ENCODE measurements at places on chromosomes 3 and 15. TPM values are rescaled to one million over a fixed set of nuclear protein-coding genes. Genes with fewer than 3 reads are reported as not detected.

CD86 gene
- 0.52 TPM for total RNA-seq

- DNase-seq: peak; percentile 20
Measured at GRCh38 chr15:95929232-95929846, 401.2 kb upstream of the NR2F2 start.

DNA sequence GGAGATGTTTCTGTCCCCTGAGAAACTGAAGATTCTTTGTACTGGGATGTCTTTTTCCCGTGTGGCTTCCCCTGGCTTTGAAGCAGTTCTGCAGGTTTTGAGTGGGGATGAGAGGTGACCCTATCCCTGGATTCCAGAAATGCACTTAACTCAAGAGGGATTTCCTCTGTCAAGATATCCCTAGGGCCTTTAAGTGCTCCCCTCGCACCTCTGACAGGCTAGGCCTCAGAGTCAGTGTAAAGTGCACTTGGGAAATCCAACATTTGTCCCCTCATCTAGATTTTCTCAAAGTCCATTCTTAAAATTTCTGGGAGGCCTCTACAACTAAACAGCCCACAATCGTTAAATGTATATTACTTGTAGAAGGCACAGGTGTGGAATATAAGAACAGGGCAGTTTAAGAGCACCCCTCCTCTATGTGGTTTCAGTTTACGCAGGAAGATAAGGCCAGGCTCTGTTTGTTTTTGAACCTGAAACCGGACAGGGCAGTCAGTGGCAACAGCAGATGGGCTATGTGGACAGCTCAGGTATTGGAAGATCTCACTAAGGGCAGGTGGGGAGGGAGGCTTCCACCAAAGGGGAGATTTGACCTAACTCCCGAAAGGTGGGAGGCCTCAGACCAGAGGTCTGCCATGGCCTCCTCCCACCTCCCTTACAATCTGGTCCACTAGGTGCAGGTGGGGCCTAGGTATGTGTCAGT is 4.8 kb downstream of the C3orf52 start:
- DNase-seq: no peak

- no peak for DNase-seq
Measured at GRCh38 chr3:32373844-32374243, 17.8 kb upstream of the CMTM7 start.

DNA sequence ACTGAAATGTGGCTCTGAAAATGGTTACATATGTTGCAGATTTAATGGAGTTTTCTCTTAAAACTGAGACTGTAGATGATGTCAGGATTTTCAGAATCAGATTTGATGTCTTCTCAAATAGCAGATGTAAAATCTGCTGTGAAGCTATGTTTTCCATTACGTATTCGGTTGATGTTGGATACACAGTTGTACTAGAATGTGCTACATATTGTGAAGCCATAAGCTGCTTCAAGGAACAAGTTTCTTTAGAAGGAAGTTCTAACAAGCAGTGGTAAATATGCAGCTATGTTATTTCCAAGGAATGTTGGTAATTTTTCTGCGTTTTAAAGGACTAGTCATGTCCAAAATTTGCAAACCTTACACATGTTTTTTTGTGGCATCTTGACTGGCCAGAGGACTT is 197.7 kb downstream of the RBMS3 start:
- DNase-seq: no peak

Data from activated CD8-positive, alpha-beta T cell treated with anti-CD3 and anti-CD28 coated beads for 36 hours (primary cell).